Astrocyte of the spinal cord (primary cell): ENCODE measurements at places on chromosomes 7 and 10.

GRCh38 chr7:157274991-157275427, 61.8 kb upstream of the DNAJB6 start:
- DNase-seq = no peak

DNA sequence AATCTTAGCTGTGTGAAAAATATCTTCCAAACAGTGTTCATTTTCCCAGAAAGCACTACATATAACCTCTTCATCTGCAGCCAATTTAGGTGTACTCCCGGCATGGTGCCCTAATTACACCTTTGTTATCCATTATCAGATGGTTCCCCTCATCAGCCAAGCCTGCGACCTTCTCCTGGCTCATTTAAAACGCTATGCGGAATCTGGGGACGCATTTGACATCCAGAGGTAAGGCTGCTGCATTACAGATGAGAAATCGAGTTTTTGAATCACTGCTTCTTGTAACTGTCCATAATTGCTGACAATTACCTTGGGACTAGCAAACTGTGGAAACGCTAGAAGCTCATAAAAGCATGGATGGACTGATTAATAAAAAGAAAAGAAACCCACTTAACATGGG, 109.5 kb downstream of the PARP12 start:
- DNase-seq = no peak

GRCh38 chr10:33666686-33667480, 332.4 kb upstream of the NRP1 start:
- DNase-seq = peak; percentile 31

DNA sequence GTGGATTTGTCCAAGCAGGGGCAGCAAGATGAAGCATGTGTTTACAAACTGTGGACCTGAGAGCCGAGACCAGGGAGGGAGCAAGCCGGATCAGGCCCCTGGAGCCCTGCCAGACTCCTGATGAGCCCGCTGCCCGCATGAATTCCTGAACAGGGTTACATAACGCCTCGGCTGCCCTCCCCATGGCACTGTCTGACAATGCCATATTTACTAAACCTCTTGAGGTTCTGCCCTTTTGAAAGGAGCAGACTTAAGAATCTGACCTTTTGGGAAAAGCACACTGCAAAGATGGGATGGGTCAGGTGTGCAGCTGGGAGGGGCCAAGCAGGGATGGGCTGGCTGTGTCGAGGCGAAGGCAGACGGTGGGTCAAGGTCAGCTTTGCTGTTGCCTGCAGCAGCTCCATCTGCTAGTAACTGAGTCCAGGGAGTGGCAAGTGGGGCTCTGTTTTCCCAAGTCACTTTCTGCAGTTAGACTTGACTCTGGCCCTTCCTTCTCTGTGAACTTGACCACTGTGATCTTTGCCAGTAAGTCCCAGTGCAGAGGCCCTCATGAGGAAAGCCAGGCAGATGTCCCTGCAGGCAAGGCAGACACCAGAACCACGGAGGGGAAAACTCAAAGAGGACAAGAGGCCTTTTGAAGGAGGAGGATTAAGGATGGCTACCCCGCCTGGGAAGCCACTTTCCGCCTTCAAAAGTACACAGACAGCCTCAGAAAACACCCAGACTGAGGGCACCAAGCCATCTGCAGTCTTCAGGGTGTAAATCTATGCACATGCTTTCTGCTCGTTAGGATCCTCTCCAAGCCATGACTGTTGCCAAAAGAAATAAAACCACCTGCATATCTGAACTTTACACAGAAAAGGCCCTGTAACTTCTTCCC, 175.8 kb downstream of the TNS3 start:
- DNase-seq = peak; percentile 62

- no peak for DNase-seq
Measured at GRCh38 chr10:60459701-60460457, 70.2 kb upstream of the ANK3 start.

DNA sequence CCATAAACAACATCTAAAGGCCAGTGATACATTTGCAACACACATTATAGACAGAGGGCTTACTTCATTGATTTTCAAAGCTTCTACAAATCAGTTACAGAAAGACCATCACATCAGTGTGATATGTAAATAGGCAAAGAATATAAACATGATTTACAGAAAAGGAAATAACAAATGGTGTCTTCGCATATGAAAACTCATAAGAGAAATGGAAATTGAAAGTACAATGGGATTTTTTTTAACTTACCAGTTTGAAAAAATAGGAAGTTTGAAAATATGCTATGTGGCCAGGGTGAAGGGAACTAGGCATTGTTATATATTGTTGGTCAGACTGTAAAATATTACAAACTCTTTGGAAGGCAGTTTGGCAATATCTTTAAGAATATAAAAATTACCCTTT, 27.3 kb downstream of the SEC23IP start:
- no peak for DNase-seq

- DNase-seq = no peak
Measured at GRCh38 chr7:158849768-158850544, 6.4 kb upstream of the DYNC2I1 start.

GRCh38 chr10:60704471-60704870, 73.8 kb upstream of the CDK1 start:
- DNase-seq = peak; percentile 33

- DNase-seq = peak; percentile 81
Measured at GRCh38 chr7:28165961-28166955, 14.3 kb downstream of the JAZF1 start.

DNA sequence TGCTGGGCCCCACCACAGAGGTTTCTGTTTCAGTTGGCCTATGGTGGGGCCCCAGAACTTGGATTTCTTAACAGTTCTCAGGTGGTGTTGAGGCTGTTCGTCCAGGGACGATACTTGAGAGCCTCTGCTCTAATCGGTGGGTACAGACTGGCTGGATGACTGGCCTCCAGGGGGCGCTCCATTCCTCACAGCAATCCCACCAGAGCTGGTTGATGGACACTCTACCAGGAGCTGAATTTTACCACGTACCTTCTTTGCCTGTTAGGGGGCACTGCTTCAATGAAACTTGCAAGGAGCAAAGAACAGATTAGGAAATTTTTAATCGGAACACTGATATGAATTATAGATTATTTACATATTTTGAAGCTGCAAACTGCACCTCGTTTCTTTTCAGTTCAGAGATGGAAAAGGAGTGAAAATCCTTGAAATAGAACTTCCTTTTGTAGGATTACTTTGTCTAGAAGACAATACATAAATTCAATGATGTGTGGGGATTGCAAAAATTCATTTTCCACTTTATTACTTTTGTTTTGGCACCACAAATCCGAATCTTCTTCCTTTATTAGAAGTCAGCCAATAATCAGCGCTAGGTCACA, 44.8 kb downstream of the KBTBD2 start:
- DNase-seq = peak; percentile 69

DNA sequence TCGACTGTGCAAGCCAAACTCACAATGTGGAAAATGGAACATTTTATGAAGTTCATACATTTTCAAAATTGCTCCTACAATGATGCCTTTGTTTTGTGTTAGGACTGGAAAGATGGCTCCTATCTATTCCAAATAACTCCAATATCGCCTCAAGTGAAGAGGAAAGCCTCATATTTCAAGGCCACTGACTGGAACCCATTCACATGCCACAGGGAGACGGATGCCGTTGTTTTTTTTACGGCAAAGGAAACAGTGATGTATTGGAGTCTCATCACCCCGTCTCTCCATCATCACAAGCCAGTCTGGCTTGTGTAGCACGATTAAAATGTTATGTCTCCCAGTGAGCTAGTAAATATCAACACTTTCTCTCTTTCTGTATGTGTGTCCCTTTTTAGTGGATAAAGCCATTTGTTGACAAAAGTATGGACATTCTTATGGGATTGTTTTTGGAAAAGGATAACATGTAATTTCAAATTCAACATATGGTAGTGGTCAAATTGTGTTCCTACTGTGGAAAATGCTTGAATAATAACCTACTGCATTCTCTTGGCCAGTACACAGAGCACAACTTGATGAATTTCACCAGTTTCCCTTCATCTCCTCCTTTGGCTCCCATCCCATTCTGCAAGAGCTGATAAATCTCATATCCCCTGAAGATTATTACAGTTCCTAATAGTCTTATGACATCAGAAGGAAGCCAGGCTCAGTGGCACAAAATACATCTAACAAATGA, 109.5 kb upstream of the PITRM1 start:
- no peak for DNase-seq

GRCh38 chr10:128859738-128860386, 607.2 kb upstream of the MGMT start:
- DNase-seq = no peak

DNA sequence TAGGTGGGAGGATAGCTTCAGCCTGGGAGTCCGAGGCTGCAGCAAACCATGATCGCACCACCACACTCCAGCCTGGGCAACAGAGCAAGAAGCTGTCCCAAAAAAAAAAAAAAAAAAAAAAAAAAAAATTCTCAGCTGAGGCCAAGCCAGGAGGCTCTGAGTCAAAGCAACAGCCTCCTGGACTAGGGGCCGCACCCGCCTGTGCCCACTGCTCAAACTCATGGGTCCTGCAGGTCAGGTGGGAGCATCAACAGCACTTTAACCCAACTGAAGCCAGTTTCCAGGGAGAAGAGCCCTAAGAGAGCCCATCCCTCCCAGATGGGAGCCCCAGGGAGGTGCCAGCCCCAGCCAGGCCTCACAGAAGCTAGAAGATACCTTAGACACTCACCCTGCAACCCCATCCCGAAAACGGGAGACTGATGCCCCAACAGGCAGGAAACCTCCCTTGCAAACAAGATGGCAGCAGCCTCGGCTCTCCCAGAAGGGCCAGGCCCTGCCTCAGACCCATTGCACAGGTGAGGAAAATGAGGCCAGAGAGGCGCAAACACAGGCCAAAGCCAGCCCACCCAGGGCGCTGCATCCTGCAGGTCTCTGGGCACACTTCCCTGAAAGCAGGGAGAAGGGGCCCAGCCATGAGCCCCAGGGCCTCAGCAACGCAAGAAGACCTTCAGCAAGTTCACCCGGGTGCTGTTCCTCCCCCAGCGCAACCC, 11.0 kb downstream of the PDGFA start:
- no peak for DNase-seq

DNA sequence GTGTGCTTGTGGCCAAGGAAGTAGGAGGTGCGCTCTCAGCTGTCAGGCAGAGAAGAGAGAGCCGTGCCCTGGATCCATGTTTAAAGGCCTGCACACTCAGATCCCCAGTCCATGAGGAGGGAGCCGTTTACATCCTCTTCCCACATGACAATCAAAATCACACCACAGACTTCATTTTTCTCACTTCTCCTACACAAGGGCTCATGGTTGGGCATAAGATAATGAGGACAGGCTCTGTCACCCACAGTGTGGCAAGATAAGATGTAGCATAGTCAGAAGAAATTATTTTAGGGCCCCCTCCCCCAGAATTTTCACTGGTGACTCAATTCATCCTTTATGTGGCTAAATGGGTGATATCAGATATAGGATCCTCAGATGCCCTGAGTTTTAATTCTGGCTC, 35.9 kb upstream of the INHBA start:
- no peak for DNase-seq

- DNase-seq = peak; percentile 26
Measured at GRCh38 chr7:129951226-129952085, 1.3 kb downstream of the UBE2H start.

GRCh38 chr7:122675011-122675410, 23.9 kb downstream of the RNF133 start:
- DNase-seq = no peak

- no peak for DNase-seq
Measured at GRCh38 chr7:106029451-106029850, 66.4 kb downstream of the CDHR3 start.

DNA sequence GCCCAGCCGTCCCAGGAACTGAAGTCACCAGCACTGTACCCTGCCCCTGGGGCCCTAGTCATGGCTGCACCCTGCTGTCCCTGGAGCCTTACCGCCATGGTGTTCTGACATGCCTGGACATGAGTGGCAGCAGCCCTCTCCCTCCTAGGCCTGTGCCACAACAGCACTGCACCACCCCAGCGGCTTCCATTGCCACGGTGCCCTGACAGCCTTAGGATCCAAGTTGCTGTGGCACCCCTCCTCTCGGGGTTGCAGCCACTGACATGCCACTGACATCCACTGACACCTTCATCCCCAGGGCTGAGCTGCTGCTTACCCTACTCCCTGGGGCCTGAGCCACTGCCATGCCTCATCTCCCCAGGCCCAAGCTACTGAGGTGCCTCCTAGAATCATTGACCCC, 39.6 kb upstream of the SHH start:
- no peak for DNase-seq

DNA sequence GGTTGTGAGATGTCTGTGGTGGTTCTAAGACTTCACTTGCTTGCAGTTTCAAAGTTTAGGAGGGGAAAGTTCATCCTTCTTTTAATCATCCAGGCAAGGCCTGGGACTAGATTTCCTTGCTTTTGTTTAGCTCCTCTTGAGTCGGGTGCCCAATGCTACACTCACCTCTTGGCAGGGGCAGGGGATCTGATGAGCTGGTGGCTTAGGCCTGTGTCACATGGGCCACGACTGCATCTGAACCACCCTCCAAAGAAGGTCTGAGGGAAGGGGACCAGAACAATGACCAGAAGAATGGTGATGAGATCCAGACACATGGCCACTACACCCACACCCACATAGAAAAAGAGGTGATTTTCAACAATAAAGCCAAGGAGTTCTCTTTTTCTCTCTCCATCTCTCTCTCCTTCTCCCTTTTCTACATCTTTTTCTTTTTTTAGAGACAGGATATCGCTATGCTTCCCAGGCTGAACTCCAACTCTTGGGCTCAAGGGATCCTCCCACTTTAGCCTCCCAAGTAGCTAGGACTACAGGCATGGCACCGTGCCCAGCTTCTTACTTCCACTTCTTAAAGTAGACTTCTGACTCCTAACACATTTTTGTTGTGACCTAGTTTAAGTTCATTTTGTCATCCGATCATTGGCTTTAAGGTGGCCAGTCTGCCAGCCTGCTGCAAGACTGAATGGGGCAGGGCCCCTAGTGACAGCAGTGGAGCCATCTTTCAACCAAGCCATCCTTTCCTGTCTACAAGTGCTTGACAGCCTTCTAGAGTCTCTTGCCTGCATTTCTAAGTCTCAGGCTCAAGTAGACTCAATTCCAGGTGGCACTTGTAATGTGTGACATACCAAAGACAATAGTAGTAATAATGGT, 350.9 kb downstream of the RNLS start:
- DNase-seq = peak; percentile 50

GRCh38 chr7:42234736-42235135, 2.3 kb downstream of the GLI3 start:
- no peak for DNase-seq

DNA sequence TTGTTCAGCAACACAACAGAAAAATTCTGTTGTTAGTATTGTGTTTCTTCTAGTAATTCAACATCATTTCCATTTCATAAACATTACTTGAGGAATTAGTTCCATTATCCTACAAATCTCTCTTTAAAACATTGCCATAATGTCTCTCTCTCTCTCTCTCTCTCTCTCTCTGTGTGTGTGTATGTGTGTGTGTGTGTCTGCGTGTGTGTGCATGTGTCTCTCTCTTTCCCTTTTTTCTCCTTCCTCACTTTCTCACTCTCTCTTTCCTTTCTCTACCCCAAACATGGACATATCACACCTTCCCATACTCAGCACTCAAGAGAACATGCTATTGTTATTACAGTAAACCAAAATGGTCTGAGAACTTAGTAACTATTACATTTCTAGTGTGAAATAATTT, 16.6 kb downstream of the LRRTM3 start:
- DNase-seq = no peak

GRCh38 chr10:9024210-9024609, 969.7 kb downstream of the GATA3 start:
- DNase-seq = no peak
